ENCODE measurements at places on chromosomes 4 and X. TPM values are rescaled to one million over a fixed set of nuclear protein-coding genes. Genes with fewer than 3 reads are reported as not detected.

GRCh38 chrX:15334561-15334960 lies 762 bp downstream of the PIGA start:
- DNase-seq, result no peak

GRCh38 chr4:116824172-116824571 lies 261.2 kb downstream of the TRAM1L1 start:
- no peak for DNase-seq

DNA sequence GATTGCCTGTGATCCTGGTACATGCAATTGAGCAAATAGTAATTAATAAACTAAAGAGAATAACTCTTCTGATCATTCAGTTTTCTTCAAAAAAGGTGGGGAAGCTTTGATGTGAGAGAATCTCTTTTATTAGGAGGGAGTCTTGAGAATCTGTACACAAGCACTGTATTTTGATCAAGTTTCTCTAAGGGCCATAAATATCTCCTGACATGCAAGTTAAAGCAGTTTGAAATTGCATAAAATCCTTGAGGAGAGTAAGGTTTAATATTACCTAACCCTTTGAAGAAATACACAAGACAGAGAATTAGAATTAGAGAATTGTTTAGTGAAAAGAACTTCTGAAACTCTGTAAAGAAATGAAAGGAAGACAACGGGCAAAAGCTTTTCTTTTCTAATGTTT lies 326.9 kb downstream of the FAT4 start:
- DNase-seq, result no peak

GRCh38 chrX:122196343-122196742 lies 987.7 kb upstream of the GRIA3 start:
- no peak for DNase-seq

DNA sequence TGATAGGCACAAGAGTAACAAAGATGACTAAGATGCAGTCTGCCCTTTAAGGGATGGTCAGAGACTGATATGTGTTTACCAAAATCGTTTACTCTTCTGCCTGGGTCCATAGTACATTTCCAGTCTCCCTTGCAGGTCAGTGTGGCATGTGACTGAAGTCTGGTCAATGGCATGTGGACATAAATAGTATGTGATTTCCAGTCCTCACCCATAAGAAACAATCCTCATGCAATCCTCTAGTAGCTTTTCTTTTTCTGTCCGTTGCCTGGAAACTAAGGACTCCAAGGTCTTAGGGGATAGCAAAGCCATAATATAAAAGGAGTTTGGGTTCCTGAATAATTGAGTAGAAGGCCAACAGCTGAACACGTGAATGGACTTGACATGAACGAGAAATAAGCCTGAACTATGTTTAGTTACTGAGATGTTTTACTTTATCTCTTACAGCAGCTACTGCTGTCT lies 1.1 kb downstream of the SLC9B2 start:
- no peak for DNase-seq

IQCM gene
- not detected for total RNA-seq

ADAMTS3 gene
- 0.47 TPM for total RNA-seq

FAM184B gene
- not detected for total RNA-seq

Measured in omental fat pad (tissue), 4 donors.